ENCODE measurements at places on chromosomes 2 and 18.

DNA sequence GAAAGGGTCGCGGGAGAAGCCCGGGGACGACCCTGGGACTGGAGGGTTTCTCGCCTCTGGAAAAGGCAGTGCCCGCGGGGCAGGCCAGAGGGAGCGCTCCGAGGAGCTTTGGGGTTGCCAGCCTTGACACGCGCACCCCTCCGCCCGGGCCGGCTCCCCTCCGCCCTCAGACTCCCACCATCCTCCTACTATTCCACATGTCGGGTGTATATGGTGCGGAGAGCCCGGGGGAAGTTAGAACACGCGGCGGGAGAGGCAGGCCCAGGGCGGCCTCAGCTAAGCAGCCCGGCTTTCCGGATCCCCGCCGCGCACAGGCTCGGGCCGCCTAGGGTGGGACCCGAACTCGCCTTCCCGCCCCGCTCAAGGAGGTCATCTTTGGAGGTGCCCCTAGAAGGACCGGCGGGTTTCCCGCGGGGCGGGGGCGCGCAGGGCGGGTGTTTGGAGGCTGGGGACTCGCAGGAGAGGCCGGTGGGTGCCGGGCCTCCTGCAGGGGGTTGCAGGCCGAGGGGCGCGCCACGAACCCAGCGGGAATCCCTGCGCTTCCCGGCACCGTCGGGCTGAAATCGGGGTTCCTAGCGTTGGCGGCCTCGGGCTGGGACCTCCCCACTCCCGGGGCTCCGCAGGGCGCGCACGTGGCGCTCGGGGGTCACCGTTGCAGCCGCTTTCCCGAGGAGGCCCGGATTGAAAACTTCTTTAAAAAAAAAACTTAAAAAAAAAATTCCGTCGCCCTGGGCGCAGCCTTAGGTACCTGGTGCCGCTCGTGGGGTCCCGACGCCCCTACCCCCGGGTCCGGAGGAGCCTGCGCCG is 3.7 kb downstream of the NFATC1 start:
- no peak for DNase-seq

DNA sequence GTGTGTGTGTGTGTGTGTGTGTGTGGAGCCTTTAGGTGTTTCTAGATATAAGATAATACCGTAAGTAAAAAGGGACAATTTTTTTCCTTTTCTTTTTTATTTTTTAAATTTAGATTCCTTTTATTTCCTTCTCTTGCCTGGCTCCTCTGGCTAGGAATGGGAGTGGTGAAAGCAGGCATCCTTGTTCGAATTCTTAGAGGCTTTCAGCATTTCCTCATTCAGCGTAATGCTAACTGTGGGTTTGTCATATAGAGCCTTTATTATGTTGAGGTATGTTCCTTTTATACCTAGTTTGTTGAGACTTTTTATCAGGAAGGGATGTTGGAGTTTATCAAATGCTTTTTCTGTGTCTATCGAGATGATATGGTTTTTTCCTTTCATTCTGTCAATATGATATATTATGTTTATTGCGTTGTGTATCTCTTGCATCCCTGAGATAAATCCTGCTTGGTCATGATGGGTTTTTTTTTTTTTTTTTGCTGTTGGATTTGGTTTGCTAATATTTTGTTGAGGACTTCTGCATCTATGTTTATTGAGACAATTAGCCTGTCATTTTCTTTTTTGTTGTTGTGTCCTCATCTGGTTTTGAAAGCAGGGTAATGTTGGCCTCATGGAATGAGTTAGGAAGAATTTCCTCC is 120.2 kb downstream of the XRCC5 start:
- DNase-seq: no peak

GRCh38 chr18:60096428-60096827 is 196.6 kb downstream of the PMAIP1 start:
- no peak for DNase-seq

DNA sequence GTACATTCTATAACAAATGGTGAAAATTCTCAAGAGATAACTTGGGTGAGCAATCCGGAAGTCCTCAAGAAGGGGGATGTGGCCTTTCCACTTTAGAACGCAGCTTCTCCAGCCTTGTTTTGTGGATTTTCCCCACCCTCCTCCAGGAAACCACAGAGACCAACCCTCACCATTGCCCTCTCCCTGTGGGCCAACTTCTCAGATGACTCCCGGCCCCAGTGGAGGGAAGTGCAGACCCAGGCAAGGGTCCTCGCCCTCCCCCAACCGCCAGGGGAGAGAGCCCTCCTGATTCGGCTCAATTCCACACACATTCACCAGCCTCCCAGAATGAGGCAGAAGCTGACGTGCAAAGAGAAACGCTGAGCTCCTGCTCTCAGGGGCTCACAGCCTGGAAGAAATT is 277.2 kb downstream of the EIPR1 start:
- DNase-seq: no peak

DNA sequence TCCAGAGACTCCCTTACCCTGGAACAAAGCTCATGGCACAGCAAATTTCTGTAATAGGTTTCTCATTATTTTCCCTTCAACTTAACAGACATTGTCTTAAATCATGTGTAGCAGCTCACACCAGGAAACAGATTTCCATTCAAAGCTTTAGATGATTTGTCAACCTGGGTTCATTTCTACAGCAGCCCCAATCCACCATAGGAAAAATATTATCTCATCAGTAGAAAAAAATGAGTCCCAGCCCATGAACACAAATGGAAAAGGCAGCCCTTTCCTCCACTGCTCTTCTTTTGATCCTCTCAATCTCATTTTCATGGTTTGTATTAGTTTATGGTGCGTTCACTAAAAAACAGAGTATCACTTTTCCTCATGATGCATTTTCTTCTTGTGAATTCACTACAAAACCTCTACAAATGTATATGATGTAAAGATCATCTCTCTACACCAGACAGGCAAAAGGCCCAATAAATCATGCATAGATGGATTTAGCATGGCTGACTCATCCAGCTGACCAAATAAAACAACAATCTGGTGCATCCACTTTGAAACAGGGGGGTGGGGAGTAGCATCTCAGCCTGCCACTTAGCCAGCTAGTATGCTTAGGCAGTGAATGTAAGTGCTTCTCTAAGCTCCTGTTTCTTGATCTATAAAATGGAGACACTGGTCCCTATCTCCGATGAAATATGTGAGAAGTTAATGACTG is 78.6 kb downstream of the SATB2 start:
- DNase-seq: no peak

- peak; percentile 99 for DNase-seq
These were observed 1.3 kb upstream of the ZNF24 start for GRCh38 chr18:35345460-35345921.

DNA sequence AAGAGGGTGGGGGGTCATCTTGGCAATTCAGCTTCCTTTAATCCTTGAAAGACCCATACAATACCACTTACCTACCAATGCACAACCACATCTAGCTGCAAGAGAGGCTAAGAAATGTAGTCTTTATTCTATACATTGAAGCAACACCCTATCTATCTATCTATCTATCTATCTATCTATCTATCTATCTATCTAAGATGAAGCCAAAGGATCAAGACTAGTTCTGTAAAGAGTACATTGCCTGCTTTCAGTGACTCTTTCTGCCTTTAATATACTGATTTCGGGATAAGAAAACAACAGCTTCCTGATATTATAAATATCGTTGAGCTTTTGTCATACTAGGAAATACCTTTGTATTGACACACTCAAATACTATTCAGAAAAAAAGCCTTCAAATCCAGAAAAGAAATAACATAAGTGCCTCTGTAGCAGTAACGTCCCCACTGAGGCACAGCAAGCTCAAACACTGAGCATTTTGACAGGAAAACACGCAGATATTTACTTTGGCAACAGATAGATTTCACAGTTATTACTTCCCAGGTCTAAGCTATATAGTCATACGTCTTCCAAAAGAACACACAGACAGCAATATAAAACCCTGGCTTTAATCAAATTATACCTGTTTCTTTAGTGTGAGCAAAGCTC is 139.4 kb upstream of the SERTAD2 start:
- no peak for DNase-seq

Data from LNCaP clone FGC (cell line).